ENCODE measurements at places on chromosomes 5 and 9.
A peak's percentile ranks its signal among the peaks of the same experiment; 100 is the strongest.

DNA sequence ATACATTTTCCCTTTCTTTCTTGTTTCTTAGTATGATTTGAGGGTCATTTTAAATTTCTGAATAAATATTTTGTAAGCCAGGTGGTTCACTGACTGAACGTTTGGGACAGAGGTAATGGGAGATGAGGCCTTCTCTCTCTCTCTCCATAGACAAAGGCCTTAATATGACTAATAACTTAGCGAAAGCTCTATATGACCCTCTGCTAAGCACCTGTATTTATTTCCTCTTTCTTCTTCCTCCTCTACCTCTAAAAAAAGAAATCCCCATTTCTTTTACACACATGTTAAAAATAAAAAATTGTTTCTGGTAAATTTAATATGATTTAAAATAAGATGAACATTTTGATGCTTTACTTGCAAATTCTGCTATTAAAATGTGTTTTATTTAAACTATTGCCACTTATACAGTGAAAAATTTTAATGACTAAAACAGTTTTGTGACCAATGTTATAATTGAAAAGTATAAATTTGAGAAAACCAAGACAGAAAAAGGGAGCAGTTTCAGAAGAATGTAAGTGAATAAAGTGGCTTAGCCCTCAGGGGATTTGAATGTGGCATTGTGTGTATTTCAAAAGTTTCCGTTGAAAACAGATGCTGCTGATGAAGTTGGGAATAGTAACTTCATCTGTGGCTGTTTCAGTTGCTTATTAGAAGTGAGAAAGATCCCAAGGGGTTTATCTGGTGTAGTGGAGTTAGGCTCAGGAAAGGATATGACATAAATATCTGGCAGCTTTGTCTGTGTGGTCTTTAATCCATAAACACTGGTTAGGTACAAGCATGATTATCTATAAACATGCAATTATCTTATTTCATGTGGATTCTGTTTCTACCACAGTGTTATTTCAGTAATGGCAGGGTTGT is 128.6 kb upstream of the GRHPR start:
- peak; percentile 33 for DNase-seq

DNA sequence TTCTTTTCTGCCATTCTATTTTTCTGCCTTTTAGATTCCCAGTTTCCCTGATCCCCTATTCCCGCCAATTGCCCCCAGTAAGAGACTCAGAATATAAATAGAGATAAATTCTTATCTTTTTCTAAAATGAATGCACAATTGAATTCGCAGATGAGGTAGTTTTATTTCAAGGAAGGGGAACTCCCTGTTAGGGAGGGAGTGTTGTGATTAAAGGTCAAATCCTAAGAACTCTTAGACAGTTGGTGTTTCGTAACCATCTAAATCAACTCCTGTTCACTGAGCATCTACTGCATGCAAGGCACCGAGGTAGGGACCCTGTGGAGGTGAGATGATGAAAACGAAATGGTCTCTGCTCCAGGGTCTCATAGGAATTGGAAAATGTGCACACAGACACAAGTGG is 7.7 kb upstream of the MAP3K1 start:
- no peak for DNase-seq

DNA sequence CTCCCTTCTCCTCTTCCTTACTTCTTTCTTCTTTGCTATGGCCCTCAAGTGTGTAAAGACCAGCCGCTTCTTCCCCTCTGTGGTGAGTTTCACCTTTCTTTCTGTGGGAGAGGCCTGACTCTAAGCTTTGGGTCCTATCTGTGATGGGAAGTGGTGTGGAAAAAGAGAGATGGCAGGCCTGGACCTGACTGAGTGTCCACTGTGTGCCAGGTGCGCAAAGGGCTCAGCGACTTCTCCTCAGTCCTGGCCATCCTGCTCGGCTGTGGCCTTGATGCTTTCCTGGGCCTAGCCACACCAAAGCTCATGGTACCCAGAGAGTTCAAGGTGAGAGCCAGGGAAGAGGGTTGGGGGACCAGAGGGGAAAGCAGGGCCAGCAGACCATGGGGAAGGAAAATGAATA is 5.9 kb downstream of the SLC4A9 start:
- DNase-seq, result no peak

GRCh38 chr9:79129865-79130480 is 441.8 kb upstream of the TLE4 start:
- DNase-seq, result peak; percentile 67

DNA sequence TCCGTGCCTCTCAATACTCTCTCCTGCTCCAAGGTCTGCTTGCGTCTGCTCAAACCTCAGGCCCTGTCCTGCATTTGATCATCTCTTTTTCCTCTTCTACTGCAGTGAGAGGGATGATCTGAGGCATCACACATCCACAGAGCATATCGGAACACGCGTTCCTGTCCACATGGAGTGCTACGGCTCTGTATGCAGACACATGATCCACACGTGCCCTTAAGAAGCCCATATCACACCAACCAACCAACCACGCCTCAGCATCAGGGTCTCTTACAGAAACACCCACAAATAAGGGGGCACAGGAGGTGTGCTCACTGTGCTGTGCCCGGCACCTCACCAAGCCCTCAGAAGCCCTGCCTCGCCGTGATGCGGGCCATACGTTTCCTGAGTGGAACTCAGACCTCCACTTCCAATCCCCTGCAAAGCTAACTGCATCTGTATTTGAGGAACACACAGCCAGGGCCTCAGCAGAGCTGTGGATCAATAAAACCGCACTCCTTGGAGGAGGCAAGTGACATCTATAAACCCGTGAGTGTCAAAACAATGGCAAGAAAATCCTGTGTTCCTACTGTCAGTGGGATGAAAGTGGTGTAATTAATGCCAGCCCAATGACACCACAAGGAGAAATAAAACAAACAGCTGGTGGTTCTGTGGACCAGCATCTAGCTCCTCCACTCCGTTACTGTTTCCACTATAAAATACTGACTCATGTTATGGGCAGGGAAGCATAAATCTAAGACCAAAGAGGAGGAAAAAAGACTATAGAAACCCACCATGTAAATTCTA is 40.4 kb downstream of the AK8 start:
- DNase-seq, result no peak

DNA sequence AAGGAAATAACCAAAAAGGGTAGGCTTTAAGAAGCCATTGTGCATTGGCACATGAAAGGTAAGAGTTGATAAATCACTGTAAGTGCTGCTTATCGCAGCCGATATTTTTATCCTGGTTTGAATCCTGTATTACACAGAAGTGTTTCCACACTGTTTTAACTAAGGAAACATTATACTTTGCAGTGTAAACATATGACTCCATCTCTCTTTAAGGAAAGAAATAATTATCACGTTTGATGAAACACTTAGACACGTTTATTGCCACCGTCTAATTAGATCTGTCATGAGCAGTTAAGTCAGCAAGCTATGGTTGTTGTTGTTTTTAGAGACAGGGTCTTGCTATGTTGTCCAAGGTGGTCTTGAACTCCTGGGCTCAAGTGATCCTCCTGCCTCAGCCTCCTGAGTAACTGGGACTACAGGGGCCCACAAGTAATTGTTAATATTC is 85.7 kb upstream of the TNFAIP8 start:
- DNase-seq, result no peak

- DNase-seq, result no peak
These were observed 78.1 kb downstream of the RICTOR start for GRCh38 chr5:38996123-38996522.

DNA sequence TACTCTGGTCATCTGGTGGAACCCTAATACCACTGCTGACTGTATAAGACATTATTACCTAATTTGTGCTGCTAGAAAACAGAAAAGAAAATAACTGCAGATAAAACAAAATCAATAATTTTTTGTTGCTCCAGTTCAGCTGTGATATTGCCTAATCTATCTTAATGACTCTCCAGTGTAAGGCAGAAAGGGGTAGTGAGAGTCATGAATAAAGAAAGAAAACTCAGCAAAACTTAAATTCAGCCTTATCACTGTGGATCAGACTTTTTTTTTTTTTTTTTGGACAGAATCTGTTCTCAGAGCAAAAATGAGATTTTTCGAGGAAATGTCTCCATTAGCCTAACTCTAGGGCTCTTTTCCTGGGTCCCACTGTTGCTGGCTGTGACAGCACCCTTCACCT is 1.1 kb upstream of the DOCK2 start:
- DNase-seq, result no peak

DNA sequence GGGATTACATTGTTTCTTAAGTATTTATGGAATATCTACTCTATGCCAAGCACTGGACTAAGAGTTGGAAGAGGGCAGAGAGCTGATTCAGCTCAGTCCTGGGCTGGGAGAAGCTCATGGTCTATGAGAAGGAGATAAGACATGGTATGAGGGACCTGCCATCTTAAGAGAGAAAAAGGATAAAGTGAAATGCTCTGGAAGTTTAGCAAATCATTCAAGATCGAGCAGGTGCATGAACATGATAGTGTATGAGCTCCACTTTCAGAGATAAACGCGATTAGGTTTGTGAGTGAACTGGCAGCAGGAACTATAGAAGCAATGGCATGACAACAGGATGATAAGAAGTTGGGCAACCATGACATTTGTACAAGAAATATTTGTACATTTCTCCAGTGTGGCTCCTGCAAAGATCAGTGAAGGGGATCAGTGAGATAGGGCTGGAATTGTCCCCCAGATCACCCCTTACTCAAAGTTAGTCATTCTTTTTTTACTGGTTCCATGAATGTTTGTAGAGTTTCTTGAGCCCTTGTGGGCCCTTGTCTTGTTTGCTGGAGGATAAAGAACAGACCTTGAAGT is 26.6 kb upstream of the CCDC180 start:
- no peak for DNase-seq

DNA sequence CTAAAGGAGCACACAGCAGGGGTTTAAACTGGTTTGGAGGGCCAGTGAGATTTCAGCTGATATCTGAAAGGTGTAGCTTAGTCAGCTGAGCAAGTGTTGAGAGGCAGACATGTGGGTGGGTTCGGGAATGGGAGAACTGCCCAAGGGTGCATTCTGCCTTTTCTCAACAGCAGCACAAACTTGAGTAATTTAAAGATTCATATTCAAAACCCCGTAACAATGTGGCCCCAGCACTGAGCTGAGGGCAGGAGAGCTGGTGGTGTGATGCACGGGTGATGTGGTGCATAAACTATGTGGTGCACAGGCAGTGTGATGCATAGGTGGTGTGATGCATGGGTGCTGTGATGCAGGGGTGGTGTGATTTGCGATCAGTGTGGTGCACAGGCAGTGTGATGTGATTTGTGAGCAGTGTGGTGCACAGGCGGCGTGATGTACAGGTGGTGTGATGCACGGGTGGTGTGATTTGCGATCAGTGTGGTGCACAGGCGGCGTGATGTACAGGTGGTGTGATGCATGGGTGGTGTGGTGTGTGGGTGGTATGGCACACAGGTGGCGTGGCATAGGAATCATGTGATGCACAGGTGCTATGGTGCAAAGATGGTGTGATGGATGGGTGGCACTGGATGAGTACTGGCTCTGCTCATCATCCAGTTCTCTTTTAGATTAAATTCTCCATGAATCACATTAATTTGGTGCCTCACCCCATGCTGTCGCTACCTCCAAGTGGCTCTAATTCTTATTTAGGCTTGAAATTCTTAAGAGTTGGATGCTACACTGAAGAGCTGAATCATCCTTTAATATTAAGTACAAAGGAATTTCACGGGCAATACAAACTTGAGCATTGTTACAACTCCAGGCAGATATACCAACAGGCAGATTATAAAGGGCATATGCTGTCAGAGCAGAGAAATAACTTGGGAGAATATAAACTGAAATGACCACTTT is 53.6 kb downstream of the DAP start:
- peak; percentile 50 for DNase-seq

DNA sequence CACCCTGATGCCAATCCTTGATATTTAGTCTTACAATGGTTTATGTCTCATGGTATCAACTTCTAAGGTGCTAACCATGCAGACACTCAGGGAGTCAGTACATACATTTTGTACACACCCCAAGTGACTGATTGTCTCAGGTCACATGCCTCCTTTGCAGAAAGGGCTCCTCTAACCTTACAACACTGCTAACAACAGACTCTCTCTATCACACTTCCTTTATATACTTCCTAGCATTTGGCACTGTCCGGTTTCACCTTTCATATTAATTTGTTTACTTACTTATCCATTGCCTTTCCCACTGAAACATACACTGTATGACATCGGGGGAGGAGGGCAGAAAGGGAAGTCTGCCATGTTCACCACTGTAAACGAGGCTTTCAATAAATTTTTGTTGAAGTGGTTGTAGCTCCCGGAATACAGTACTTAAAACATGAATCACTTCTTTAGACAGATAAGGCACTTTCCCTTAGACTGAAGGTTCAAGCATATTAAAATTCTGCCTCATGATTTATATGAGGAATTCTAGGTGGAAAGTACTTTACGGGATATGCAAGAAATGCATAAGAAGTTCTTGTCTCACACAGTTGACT is 20.6 kb downstream of the EMB start:
- DNase-seq, result no peak

- DNase-seq, result no peak
These were observed 102.8 kb downstream of the MAPKAP1 start for GRCh38 chr9:125604196-125604595.

- DNase-seq, result peak; percentile 82
These were observed 786 bp upstream of the NTNG2 start for GRCh38 chr9:132160802-132161742.

GRCh38 chr9:71253011-71253410 is 131.6 kb upstream of the TRPM3 start:
- DNase-seq, result peak; percentile 3

DNA sequence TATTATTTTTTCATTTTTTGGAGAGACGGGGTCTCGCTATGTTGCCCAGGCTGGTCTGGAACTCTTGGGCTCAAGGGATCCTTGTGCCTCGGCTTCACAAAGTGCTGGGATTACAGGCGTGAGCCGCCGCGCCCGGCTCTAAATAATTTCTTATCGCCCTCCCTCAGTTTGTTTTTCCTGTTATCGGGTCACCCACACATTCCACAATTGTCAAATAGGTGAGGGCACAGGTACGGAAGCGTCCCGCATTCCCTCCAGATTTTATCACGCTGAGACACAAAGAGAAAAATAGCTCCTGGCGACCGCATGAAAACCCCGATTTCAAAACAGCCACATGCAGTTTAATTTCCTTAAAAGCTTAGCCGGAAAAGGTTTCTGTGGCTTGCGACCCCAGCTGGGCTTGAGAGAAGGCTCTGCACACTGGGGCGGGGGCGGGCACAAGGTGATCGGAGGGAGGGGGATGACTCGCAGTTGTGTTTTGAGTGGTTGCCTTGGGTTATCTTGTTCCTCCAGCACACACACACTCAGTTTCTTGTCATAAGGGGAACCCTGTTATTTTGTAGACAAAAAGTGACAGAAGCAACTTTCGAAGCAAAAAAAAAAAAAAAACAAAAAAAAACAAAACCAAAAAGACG is 717 bp upstream of the IQGAP2 start:
- peak; percentile 8 for DNase-seq

Data from GM03348 (cell line).